Anterior cingulate cortex (tissue), 58 donors: ENCODE measurements at places on chromosomes 2 and 18.
A peak's percentile ranks its signal among the peaks of the same experiment; 100 is the strongest.

GRCh38 chr2:171169333-171169732 is 8.6 kb upstream of the TLK1 start:
- DNase-seq, result no peak

GRCh38 chr2:129252781-129253460 is 726.5 kb upstream of the RAB6C start:
- no peak for DNase-seq

DNA sequence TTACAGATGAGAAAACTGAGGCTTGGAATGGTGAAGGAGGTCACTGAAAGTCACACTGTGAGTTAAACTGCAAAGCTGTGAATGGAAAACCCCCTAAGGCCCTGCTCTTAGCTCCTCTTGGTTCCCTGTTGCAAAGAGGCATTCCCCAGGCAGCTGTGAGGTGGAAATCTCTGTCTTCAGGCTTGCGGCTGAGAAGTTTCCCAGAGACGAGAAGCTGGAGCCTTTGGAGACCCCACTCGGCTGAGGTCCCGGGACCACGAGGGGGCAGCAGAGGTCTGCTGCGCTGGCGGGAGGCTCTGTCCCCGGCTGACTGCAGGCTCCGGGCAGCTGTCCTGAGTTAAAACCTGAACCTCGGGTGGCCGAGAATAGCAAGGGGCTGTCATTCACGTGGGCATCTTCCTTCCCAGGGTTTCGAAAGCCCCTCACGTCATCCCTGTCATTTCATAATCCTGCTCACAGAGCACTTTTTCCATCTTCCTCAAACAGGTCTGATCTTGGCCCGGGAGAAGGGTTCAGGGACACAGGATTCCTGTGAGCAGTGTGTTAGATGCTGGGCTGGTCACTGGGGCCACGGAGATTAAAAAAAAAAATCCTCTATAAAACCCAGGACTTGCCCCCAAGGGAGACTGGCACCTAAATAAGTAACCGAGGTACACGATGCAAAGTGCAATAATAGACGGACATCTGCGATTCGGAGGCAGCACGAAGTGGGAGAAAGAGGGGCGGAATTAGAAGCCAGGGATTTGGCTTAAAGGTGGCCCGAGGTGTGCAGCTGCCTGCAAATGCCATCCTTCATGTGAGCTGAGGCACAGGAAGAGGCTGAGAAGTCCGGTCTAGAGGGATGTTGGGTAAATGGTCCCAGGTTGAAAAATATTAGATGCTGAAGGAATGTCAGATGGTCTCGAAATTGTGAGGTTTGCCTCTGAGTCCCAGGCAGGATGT is 24.6 kb upstream of the ATOH8 start:
- DNase-seq, result peak; percentile 83

GRCh38 chr2:47309952-47310800 is 92.8 kb upstream of the MSH2 start:
- DNase-seq, result peak; percentile 53

DNA sequence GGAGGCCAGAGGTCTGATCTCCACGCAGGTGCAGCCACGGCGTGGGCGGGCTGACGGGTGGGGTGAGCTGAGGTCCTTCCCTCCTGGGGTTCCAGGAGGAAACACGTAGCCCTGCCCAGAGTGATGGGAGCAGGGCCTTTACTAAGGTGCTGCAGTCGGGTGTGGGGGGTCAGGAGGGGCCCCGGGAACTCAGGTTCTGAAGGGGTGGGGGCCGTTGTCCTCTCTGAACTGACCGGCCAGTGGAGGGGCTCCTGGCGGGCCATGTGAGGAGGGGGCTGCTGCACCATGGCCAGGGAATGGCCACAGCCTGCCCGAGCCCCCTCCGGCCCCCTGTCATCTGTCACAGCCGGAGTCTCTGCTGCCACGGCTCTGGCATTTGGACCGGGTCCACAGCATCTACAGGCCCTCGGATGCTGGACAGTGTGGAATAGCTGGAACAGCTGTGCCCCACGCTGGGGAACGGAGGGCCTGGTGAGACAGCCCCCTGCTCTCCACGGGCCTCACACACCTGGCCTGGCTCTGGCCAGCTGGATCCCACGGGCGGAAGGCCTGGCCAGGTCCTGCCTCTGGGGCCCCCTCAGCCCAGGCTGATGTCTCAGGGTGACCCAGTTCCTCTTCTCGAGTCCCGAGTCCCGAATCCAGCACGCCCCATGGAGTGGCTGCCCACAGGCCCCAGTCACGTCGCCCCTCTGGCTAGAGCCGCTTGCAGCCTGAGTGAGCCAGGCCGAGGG is 145.6 kb upstream of the GPC1 start:
- DNase-seq, result no peak

DNA sequence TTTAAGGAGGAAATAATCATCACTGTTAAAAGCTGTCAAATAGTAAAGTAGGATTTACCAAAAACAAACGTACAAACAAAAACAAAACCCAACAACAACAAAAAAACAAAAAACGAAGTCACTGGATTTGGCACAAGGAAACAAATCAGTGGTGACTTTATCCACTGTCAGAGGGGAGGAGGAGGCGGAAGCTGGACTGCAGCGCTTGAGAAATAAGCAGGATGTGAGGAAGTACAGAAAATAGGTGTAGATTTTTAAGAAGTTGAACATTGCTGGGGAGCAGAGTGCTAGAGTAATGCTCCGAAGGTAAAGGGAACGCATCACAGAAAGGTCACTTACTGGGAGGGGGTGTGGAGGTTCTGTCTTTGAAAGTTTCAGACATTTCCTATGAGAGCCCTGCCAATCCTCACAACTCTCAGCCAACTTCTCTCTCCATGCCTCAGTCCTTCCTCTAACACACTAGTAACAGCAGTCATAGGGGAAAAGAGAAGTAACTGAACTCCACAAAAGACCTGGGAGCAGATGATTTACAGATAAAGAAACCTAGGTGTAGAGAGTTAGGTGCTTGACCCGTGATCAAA is 220.2 kb upstream of the SMAD7 start:
- no peak for DNase-seq

GRCh38 chr2:136281281-136282114 is 163.5 kb upstream of the CXCR4 start:
- DNase-seq, result no peak
